Left lung (tissue), 14 donors: ENCODE measurements at places on chromosomes 6 and 20. TPM values are rescaled to one million over a fixed set of nuclear protein-coding genes. Genes with fewer than 3 reads are reported as not detected.

GRCh38 chr20:41734506-41734945, 116.3 kb upstream of the CHD6 start:
- no peak for DNase-seq

The FAM184A gene
- 91.9 TPM for polyA plus RNA-seq

DNA sequence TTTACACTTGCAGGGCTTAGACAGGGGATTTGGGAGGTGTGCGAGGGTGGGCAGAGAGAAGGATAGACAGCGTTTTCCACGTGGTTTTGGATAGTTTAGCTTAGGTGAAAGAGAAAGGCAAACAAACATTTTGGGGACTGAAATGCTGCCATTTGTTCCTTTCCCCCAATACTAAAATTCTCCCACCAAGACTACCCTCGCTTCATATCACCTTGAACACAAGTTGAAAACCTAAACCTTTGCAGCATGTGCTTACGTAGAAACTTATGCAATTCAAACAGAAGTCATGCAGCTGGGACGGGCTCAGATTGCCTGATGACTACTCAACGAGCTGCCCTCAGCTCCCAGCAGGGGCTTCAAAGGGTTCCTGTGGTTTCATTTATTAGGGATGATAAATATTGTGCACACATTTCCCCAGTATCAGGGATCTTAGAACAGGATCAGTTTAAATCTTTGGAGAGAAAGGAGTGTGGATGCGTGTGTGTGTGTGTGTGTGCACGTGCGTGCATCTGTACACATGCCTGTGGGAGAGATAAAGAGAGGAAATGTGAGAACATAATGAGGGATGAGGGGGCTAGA, 77.3 kb downstream of the SLC22A23 start:
- DNase-seq, result no peak

The TRAPPC3L gene
- polyA plus RNA-seq, result 0.32 TPM

DNA sequence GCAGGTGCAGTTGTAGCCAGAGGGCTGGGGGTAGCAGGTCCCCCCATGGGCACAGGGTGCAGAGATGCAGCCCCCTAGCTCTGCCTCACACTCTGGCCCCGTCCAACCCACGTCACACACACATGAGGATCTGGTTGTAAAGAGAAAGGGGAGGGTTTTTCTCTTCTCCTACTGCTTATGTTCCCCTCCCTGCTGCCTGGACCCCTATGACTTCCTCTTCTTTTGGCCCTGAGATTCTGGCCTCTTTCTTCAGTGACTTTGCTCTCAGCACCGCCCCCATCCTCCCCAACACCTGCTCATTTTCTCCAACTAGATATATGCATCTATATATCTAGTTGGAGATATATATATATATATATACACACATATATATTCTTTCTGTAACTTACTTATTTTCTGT, 9.7 kb downstream of the NOTCH4 start:
- no peak for DNase-seq

DNA sequence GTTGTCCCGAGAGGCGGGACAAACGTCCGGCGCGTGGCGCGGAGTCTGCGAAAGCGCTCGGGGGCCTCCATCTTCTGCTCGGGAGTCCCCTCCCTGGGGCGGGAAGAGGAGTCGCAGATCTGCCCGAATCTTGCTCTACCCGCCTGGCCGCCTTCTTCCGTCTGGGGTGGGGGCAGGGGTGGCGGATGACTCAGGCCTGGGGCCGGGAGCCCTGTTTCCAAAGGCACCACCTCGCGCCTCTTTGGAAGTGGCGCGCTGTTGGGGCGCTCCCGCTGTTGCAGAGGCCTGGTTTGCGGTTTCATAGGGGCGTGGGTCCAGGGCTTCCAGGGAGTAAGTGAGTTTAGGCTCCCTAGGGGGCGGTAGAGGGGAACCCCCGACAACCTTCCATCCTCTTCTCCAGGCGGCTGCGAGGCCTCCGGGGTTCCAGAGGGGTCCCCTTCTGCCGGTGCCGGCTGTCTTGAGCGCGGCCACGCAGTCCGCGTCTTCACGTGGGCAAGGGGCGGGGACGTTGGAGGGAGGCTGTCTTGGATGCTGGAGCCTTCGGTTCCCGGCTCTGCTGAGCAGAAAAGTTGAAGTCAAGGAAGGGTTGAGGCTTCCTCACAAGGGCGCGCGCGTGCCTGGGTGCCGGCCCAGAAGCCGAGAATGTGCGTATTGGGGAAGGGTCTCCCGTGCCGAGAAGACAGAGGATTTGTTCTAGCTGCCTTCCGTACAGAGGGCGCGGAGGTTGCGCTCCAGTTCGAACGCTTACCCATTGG, 2.6 kb upstream of the TFAP2C start:
- DNase-seq, result no peak

GRCh38 chr6:130513770-130514169, 148.0 kb downstream of the TMEM200A start:
- no peak for DNase-seq

The FLRT3 gene
- 20.1 TPM for polyA plus RNA-seq

DNA sequence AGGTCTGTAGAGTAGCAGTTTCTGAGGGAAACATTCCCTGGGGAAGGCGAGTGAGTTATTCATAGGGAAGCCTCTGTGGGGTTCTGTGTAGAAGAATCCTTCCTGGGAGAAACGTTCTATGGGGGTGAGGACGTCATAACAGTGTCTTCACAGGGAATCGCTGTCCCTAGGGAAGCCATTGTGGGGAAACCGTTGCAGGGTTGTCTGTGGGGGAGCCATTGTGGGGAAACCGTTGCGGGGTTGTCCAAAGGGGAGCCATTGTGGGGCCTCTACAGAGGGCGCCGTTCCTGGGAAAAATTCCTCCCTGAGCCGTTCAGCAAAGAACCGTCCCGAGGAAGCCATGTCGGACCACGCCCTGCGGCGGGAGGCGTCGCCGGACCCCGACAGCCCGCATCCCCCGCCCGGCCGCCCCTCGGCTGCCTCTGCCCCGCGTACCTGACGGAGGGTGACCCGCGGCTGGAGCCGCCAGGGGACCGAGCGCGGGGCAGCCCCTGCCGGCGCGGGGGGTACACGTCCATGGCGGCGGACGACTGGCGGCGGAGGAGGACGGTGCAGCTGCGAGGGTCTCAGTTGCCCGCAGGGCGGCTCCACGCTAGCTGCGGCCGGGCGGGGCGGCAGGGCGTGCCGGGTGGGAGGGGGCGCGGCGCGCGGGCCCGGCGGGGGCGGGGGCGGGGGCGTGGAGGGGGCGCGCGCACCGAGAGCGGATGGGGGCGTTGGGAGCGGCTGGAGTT, at the start of gene DNAAF9:
TSS of gene DNAAF9 (minus strand) at position 630 of the 731 bp plus-strand sequence. CDS start at position 518, 112 bp downstream.
- peak; percentile 59 for DNase-seq

GRCh38 chr6:56345376-56345995, 98.1 kb upstream of the COL21A1 start:
- DNase-seq, result no peak

- DNase-seq, result peak; percentile 15
Measured at GRCh38 chr6:147382945-147383554, 125.4 kb upstream of the SAMD5 start.

GRCh38 chr6:84461461-84461860, 234.0 kb upstream of the CEP162 start:
- no peak for DNase-seq

DNA sequence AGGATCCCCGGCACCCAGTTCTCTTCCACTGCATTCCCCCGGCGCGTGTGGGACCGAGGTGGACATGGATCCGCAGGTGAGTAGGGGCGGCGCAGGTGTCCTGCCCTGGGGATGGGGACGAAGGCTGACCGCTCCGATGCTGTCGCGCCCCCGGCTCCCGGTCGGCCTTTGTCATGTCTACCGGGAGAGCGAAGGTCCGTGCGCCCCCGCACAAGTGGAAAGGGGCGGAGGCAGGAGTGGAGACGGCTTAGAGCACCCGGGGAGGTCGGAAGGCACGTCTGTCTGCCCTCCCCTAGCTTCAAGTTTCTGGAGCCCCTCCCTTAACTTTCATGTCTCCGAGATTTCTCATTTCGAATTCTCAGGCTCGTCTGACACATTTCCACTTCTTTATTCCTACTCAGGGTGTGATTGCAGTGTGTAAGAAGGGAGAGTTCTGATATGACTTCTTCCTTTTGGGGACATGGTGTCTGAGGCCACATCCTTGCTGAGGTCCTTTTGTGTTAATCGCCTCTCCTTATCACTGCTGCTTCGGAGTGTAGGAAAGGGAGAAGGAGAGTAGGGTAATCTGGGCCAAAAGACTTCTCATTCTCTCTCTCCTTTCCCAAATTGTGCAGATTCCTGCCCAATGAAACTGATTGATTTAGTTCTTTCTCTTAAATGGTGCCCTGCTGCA, 435 bp downstream of the KIFC1 start:
- no peak for DNase-seq

DNA sequence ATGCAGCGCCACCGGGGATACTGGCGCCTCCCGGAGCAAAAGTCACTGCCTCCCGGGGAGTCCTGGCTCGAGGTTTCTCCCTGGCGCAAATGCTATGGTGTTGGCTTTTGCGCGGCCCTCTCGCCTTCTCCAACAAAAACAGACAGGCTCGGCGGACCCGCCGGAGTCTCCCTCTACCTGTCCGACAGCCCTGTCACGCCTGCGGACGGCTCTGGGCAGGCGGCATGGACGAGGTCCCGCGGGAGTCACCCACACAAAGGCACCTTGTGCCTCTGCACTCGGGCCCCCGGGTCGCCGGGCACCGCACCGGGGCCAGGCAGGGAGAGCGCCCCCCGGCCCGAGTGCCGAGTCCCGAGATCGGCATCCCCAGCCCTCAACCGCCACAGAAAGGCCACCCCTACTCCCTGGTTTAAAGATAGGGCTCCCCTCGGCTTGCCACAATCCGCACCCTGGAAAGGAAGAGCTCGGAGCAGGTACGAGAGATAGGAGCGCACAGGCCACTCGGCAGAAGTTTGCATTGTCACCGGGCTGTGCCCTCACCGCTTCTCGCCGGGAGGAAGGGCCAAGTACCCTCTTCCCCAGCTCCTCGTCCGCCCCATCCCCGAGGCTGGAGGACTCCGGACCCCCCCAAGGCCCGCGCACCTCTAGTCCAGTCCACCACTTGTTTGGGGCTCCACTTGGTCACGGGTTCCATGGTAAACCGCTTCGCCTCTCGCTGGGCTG, 903 bp downstream of the CNKSR3 start:
- DNase-seq, result peak; percentile 83

GRCh38 chr6:27865850-27866356, 46.3 kb downstream of the OR2B2 start:
- DNase-seq, result no peak

The TSBP1 gene
- polyA plus RNA-seq, result 0.38 TPM

The APOM gene
- 5.4 TPM for polyA plus RNA-seq

GRCh38 chr6:114343782-114344144, 940 bp upstream of the HS3ST5 start:
- no peak for DNase-seq

The LRP11 gene
- polyA plus RNA-seq, result 36.5 TPM

- no peak for DNase-seq
Measured at GRCh38 chr6:28841290-28841689, 82.5 kb downstream of the TRIM27 start.
